ENCODE measurements at places on chromosomes 2 and 18. TPM values are rescaled to one million over a fixed set of nuclear protein-coding genes. Genes with fewer than 3 reads are reported as not detected.

The NR4A2 gene
- polyA plus RNA-seq: 8.0 TPM

The BMP10 gene
- not detected for polyA plus RNA-seq

The SEMA4F gene
- 3.8 TPM for polyA plus RNA-seq

The SFTPB gene
- polyA plus RNA-seq: 0.97 TPM

The TIMM21 gene
- 49.8 TPM for polyA plus RNA-seq

The LPIN1 gene
- 25.6 TPM for polyA plus RNA-seq

The SMARCAL1 gene
- polyA plus RNA-seq: 22.2 TPM

The LIPT1 gene
- polyA plus RNA-seq: 13.4 TPM

The KCNF1 gene
- polyA plus RNA-seq: 0.13 TPM

The ANKAR gene
- 3.6 TPM for polyA plus RNA-seq

The PDE1A gene
- polyA plus RNA-seq: 17.8 TPM

The TTR gene
- not detected for polyA plus RNA-seq

The LBX2 gene
- polyA plus RNA-seq: not detected

The NEURL3 gene
- 0.06 TPM for polyA plus RNA-seq

The BCL2 gene
- 13.7 TPM for polyA plus RNA-seq

The DNAJC5G gene
- 0.16 TPM for polyA plus RNA-seq

The UGT1A10 gene
- polyA plus RNA-seq: not detected

The COL4A4 gene
- polyA plus RNA-seq: 1.5 TPM

The GEN1 gene
- polyA plus RNA-seq: 0.77 TPM

The VWC2L gene
- polyA plus RNA-seq: not detected

The MALL gene
- 3.4 TPM for polyA plus RNA-seq

The ACTR2 gene
- 46.3 TPM for polyA plus RNA-seq

The GALR1 gene
- polyA plus RNA-seq: not detected

Measured in ovary (tissue), 10 donors.